NCI-H2227 treated with DMSO at 0.1 percent for 48 hours (cell line): ENCODE measurements at places on chromosomes 6 and 20.

DNA sequence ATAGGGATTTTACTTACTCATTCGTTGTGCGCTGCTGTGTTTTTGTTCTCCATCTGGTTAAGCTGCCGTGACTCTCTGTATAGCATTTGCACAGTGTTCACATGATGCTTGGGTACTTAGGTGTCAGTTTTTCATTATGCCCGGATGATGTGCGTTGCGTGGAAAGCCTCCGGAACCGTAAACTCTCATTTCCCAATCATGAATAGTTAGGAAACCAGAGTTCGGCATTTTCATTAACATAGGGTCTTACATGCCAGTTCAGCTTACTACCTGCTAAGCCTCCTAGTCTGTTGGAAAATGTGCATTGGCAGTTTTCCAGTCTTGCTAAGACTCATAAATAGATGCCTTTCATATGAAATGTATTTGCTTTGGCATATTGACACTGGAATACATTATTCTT lies 483.4 kb upstream of the FLRT3 start:
- no peak for DNase-seq

GRCh38 chr6:43444036-43444435 lies 11.3 kb downstream of the DLK2 start:
- DNase-seq, result no peak

DNA sequence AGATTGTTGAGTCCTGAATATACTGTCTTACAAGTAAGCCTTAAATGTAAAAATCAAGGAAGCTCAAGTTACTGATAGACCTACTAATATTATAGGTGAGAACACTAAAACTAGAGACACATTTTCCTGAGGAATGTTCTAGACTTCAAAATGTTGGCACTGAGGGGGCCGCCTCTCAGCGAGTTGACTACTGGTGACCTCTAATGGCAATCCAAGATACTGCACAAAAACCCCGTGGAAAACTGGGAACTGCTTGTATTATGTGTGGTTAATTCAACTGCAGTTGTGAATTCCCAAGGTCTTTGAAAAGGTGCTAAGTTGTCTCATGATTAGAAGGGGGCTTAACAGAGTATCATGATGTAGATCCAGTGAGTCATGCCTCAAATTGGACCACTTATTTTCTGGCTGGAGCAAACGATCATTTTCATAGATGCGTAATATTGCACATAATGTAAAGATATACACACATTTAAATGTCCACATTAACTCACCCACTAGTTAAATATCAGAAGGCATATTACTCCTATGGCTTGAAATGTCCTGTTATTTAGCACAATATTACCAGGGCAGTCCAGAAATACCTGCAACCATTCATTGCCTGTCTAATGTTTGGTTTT lies 336.2 kb downstream of the FOXA2 start:
- DNase-seq, result no peak

DNA sequence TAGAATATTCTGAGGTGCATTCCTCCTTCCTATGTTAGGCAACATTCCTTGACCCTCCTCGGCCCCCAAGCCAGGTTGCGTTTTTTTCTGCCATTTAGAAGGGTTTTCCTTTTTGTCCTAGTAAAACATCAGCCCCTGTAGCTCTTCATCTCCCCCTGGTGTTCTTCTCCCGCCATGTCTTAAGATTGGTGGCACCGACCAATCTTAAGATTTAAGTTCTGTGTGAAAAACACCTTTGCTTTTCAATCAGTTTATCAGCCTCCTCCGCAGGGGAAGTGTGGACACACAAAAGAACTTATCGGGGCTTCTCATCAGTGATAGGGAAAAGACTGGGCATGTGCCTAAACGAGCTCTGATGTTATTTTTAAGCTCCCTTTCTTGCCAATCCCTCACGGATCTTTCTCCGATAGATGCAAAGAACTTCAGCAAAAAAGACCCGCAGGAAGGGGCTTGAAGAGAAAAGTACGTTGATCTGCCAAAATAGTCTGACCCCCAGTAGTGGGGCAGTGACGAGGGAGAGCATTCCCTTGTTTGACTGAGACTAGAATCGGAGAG lies 719 bp upstream of the EDN1 start:
- peak; percentile 51 for DNase-seq

DNA sequence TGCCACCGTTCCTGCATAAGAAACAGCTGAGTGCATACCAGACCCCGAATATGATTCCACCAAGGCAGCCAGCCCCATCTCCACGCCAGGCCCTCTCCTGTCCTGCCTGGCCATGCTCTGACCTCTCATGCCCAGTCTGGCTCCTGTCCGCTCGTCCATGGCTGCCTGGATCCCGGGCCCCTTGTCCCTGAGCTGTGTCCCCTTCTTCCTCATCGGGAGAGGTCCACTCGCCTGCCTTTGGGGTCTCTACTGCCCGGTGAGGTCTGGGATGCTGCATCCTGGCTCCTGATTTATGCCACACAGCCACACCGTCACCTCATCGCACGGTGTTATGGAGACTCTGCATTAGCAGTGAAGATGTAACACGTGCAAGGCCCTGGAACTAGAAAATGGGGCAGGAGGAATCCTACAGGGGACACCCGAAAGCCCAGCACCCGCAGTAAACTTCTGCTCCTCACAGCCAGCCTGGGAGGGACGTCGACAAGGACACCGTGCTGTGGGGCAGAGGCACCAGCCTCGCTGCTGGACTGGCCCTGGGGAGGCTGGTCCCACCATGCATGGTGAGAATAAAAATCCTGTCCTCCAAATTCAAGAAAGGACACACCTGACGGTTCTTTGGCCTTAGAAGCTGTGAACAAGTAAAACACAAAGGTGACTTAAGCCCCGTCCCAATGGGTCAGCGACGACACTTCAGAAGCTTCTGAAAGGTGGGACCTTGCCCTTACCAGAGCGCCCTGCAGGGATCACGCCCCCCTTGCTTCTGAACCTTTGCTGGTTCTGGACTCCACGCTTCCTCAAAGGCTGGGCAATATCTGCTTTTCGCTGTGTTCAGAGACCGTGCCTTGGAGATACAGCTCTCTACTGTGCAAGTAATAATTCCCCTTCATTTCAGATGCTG lies 103.0 kb downstream of the DLL1 start:
- DNase-seq, result no peak
